ENCODE measurements at places on chromosomes 7 and 10. TPM values are rescaled to one million over a fixed set of nuclear protein-coding genes. Genes with fewer than 3 reads are reported as not detected.

- no peak for DNase-seq
Observed at GRCh38 chr10:109592391-109592790, 330.9 kb downstream of the XPNPEP1 start.

- no peak for DNase-seq
Observed at GRCh38 chr10:4947039-4947634, 16.1 kb upstream of the AKR1C1 start.

DNA sequence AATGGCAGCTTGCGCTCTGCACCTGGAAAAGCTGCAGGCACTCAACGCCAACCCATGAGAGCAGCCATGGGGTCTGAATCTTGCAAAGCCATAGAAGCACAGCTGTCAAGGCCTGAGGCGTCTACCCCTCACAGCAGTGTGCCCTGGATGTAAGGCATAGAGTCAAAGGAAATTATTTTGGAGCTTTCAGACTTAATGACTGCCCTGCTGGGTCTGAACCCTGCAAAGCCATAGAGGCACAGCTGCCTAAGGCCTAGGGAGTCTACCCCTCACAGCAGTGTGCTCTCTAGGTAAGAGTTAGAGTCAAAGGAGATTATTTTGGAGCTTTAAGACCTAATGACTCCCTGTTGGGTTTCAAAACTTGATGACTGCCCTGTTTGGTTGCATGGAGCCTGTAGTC is 706.9 kb upstream of the VSTM2A start:
- no peak for DNase-seq

DNA sequence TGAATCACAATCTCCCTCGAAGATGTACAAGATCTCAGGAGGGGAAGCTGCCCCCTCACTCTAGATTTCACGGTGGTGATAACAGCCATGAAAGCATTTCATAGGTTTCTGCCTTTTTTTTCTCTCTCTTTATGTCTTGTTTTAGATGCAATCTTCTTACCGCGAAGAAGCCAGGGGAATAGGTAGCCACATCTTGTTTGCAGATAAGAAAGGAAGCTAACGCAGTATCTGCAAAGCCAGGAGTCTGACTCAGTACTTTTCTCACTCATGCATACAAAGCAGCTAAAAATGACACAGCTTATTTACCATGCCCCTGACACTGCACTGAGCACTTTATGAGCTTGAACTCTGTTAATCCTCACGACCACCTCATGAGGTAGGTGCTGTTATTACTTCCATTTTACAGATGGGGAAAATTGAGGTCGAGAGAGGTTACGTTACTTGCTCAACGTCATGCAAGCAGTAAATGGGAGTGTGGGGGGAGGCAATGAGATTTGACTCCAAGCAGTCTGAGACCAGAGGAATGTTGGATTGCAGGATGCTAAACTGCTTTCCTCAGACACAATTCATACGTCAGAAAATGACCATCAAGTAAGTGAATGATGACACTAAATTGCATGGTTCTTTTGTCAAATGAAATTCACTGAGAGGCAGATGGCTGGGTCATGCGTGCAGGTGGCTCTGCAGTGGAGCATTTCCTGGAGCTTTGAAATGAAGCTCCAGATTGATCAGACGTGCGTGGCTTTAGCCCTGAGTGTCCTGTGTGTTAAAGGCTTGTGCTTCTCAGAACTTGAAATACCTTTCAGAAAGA is 3.3 kb downstream of the MAP3K8 start:
- DNase-seq, result no peak

PRF1 gene
- 2.5 TPM for total RNA-seq

CTTNBP2 gene
- total RNA-seq, result 3.9 TPM

FAM25A gene
- total RNA-seq, result not detected
